Activated CD4-positive, CD25-positive, alpha-beta regulatory T cell (primary cell): ENCODE measurements at places on chromosomes 1 and 21.

DNA sequence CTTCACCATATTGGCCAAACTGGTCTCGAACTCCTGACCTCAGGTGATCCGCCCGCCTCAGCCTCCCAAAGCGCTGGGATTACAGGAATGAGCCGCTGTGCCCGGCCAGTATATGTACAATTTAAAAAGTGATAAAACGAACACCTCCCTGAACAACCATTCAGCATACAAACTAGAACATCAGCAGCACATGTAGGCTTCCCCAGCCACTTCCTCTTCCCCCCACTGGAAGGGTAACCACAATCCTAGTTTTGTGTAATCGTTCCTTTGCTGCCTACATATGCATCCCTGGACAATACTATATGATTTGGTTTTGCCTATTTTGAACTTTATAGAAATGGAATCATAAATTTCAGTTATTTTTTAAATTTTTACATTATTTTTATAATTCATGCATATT lies 60.4 kb downstream of the DESI2 start:
- no peak for DNase-seq

- no peak for DNase-seq
Observed at GRCh38 chr1:20059847-20060246, 10.1 kb upstream of the PLA2G5 start.

DNA sequence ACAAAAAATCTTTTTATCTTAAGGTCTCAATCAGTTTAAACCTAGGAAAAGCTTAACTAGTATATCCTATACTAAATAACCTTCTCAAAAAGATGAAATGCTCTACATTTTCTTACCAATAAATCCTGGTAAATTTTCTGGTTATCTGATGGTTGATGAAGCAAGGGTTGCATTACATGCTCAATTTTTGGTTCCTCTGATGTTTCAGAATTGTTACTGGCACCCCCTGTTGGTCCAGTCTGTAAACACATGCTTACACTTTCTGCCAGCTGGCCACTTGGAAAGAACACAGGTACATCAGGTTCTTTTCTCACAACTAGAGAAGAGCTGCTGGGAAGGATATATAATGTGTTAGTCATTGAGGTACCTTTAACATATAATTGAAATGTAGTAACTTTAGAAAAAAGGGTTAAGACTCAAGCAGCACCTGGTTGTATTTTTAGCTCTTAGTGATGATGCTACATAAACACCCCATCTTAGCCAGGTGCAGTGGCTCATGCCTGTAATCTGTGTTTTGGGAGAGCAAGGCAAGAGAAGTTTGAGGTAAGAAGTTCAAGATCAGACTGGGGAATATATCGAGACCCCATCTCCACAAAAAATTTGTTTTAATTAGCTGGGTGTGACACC lies 30.9 kb upstream of the TAL1 start:
- no peak for DNase-seq

DNA sequence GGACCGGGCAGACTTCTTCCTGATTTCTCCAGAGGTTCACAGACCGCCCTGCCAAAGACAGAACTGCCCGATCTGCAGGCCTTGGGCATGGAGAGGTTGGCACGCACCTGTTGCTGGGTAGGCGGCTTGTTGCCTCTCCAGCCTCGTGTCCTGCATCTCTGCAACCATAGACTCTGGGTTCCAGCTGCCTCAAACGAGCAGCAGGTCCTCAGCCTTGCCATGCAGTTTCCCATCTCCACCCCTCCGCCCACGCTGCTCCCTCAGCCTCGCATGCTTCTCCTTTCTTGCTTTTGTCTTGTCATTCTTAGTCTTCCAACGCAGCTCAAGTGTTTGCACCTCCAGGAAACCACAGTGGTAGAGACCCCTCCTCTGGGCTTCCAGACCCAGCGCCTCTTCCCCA lies 126.2 kb downstream of the LACTBL1 start:
- no peak for DNase-seq

GRCh38 chr1:75542818-75543570 lies 67.9 kb downstream of the SLC44A5 start:
- DNase-seq, result no peak

GRCh38 chr1:67437961-67438360 lies 7.8 kb upstream of the SERBP1 start:
- DNase-seq, result no peak

GRCh38 chr1:169102567-169102966 lies 3.9 kb upstream of the ATP1B1 start:
- no peak for DNase-seq

DNA sequence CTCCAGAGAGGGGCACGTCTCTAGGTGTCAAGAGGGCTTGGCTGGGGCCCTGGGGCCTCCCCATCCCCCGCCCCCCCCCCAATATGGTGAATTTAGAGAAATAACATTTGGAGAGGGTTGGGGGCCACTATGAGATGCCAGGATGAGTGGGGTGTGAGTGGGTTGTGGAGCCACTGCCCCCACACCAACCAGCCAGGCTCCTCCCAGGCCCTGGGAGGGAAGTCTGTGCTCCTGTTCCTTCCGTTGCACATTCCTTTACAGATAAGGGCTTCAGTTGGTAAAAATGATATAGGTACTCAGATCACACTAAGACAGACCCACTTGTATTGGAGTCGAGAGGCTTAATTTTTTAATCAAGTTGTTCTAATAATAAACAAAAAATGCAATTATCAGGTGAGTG lies 585 bp upstream of the PLEKHA6 start:
- no peak for DNase-seq
